GM13976 (cell line): ENCODE measurements at places on chromosomes 2 and 18.

DNA sequence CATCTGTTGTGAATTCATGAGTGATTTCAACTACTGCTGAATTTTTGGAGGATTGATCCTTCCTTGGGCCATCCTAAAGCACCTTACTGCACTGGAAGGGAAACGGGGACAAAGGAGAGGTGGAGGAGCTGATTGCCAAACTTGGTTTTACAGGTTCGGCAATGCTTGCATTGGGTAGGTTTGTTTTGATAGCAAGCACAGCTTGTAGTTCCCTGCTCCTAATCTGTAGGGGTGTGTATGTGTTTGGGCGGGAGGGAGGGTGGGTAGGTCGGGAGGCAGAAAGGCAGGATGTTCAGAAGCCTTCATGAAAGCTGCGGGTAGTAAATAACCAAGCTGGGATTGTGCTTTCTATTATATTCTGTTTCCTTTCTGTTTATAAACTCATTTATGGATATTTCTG, 24.6 kb downstream of the PHLPP1 start:
- no peak for DNase-seq

DNA sequence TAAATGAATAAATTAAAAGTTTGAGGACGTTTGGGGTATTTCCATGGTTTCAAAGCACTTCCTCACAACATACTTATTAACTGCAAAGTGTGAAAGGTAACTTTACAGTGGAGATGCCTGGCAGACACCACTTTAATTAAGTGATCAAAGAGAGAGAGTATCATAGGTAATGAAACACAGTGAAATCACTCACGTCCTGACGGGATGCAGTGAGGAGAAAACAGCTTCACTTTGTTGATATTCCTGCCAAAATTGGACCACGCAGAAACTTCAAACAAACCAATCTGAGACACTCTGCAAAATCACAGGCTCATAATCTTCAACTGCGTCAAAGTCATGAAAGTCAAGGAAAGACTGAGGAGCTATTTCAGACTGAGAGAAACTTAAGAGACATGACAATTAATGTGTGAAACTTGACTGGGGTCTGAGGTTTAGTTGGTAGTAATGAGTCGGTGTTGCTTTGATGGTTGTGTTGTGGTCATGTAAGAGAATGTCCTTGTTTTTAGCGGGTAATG, 66.0 kb upstream of the ITGB6 start:
- DNase-seq: no peak

GRCh38 chr2:220512419-220512818, 885.0 kb downstream of the SLC4A3 start:
- DNase-seq: no peak

GRCh38 chr2:72887032-72887739, at the start of gene SPR:
SPR (plus strand) TSS chr2:72887408; CDS start chr2:72887433, 25 bp downstream.
- DNase-seq: peak; percentile 84

- no peak for DNase-seq
These were observed 255.3 kb downstream of the PDE11A start for GRCh38 chr2:177817300-177817699.
